Thymus (tissue), 14 donors: ENCODE measurements at places on chromosomes 2 and 18.

DNA sequence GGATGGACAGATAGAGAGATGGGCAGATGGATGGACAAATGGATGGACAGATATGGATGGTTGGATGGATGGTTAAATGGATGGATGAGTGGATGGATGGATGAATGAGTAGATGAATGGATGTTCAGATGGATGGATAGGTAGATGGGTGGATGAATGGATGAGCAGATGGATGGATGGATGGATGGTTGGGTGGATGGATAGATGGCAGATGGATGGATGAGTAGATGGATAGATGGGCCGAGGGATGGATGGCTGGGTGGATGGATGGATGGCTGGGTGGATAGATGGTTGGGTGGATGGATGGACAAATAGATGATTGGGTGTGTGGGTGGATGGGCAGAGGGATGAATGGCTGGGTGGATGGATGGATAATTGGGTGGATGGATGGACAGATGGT is 98.9 kb upstream of the OTOS start:
- DNase-seq = no peak

GRCh38 chr2:85195956-85196355 is 62.8 kb downstream of the TCF7L1 start:
- no peak for DNase-seq

GRCh38 chr2:11907190-11907589 is 160.8 kb downstream of the LPIN1 start:
- no peak for DNase-seq

- no peak for DNase-seq
These were observed 9.3 kb downstream of the IL1R2 start for GRCh38 chr2:102000813-102001766.

GRCh38 chr18:24539866-24540617 is 79.6 kb downstream of the HRH4 start:
- DNase-seq = no peak

DNA sequence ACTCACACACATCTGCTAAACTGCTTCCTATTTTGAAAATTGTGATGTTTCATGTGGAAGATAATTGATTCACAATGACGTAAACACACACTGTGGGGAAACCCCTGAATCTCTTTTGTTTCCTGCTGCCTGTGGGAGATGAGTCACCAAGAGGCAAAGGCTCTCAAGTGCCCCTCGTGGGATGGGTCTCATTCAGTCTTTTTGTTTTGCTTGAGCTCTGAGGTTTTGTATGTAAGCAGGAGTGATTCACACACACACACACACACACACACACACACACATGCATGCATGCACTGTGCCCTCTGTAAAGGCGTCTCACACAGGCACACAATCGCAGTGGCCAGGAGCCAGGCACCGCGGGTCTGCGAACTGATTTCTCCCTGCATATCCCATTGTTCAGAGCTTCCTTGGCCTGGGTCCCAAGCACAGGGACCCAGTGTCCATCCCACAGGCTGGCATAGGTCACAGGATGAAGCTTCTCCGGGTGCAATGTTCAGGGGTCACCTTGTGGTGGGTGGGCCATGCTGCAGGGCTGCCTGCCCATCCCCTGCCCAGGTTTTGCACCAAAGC is 12.1 kb upstream of the ARHGEF4 start:
- peak; percentile 9 for DNase-seq

DNA sequence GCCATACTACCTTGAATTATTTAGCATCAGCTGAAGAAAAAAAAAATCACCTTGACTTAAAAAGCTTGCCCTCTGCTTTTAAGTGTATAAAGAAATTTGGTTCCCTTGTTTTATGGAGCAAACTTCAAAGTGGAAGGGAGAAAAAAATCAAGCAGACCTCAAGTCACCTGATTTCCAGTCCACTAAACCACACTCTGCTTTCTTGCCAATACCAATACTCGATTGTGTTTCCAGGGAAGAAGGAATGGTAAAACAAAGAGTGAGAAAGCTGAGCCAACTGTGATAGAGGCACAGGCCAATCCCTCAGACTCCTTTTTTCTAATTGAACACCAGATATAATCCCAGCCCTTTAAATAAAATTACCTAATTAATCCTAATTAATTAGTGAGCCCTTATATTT is 587.3 kb downstream of the ARHGAP15 start:
- no peak for DNase-seq

DNA sequence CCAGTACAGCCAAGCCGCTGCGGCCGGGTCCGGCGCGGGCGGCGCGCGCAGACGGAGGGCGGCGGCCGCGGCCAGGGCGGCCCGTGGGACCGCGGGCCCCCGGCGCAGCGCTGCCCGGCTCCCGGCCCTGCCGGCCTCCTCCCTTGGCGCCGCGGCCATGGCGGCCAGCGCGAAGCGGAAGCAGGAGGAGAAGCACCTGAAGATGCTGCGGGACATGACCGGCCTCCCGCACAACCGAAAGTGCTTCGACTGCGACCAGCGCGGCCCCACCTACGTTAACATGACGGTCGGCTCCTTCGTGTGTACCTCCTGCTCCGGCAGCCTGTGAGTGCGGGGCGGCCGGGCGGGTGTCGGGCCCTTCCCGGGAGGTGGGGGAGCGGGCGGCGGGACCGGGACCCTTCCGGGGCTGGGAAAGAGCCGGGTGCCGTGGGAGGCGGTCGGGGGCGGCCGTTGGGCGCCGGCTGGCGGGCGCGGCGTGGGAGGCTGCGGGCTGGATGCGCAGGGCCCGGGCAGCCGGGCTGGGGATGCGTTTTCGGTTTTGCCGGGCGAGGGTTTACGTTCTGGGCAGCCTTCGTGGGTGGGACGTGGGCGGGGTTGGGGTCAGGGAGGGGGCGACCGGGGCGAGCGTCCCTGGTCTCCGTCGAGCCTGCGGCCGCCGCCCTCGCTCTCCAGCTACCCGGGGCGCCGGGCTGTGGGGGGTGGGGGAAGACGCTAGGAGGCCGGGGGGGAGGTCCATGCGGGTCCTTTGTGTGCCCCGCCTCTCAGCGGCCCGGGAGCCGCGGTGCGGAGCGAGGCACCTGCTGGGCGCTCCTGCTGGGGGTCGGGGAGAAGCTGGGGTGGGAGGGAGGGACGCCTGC is 537 bp downstream of the AGFG1 start:
- peak; percentile 29 for DNase-seq

DNA sequence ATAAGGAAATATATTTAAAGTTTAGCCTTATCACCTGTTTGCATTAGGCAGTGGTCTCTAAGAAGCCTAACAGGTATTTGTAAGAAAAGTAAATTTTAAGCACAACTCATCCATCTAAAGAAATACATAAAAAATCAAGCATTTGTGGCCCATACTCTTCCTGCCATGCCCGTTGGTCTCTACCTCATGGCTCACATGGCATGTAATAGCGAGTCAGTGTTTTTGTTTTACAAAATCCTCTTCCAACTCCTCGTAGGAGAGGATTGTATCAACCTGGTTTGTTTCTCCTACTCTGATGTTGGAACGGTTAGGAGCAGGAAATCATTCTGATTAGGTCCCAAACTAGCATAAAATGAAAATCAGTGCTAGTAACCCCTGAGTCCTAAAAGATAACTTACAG is 91.8 kb downstream of the FMNL2 start:
- DNase-seq = no peak

GRCh38 chr2:183068561-183068960 is 10.0 kb upstream of the DUSP19 start:
- DNase-seq = no peak

GRCh38 chr2:176516051-176516602 is 246.9 kb downstream of the MTX2 start:
- peak; percentile 90 for DNase-seq

GRCh38 chr2:152303951-152304350 is 31.0 kb upstream of the FMNL2 start:
- no peak for DNase-seq

DNA sequence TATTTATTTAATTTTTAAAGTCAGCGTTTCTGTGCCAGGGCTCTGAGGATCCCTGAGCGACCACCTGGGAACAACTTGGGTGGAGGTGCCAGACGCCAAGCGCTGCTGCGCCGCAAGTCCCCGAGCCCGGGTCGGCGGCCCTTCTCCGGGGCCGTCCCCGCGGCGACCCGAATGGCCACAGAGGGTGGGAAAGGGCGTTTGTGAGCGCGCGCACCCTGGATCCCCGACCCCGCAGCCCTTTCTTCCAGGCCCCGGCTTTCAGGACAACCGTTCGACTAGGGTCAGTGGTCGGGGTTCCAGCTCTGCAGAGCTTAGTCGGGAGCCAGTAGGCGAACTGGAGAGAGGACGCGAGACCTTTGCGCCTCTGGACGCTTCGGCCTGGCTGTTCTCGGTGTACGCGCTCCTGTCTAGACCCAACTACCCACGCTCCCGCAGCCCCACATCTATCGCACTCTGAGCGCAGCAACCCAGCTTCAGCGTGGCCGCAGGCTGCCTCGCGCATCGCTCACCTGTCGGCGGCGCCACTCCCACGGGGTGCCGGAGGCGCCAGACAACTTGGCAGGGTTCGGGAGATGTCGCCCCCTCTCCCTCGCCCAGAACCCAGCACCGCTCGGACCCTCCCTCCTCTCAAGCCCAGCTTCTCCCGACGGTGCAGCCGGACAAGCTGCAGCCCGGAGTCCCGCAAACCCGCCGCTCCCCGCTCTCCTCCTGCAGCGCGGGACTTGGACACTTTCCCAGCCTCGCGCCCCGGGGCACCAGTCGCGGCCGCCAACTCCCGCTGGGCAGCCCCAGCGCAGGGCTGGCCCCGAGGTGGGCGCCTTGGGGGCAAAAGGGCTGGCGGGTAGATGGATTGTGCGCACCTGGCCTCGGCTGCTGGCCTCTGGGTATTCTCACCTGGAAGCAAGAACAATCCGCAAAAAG is 758 bp downstream of the LYPD1 start:
- no peak for DNase-seq

GRCh38 chr2:43325107-43325811 is 98.9 kb upstream of the ZFP36L2 start:
- no peak for DNase-seq

- no peak for DNase-seq
These were observed 13.7 kb upstream of the TMEM37 start for GRCh38 chr2:119417908-119418307.

DNA sequence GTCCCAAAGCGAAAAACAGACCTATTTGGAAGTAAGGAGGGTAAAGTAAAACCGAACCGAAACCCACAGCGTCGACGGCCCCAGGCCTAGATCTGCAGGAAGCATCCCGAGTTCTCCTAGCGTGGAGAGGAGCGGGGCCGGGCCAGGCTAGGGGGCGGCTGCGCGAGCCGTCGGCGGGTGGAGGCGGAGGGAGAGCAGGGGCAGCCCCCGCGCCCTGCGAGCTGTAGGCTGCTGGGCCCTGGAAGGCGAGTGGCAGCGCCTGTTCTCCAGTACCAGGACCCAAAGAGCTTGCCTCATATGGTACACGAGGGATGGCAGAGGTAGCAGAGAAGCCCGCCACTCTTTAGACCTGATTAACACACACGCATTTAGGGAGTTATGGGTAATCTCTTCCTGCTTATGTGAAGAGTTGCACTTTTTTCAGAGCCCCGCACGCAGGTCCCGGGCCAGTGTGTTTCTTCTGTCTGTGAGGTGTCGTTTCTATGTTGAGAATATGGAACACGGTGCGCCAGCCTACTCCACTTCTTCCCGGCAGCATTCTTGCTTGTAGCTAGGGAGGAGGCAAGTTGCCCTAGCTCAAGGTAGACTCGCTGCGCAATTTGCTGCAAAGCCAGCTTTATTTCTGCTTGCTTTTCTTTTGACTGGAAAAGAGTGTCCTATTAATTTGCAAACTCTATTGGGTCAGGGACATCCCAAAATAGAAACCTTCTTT is 71.1 kb downstream of the ARHGEF33 start:
- no peak for DNase-seq

- DNase-seq = no peak
These were observed 55.9 kb upstream of the RTN4 start for GRCh38 chr2:55106148-55106547.

DNA sequence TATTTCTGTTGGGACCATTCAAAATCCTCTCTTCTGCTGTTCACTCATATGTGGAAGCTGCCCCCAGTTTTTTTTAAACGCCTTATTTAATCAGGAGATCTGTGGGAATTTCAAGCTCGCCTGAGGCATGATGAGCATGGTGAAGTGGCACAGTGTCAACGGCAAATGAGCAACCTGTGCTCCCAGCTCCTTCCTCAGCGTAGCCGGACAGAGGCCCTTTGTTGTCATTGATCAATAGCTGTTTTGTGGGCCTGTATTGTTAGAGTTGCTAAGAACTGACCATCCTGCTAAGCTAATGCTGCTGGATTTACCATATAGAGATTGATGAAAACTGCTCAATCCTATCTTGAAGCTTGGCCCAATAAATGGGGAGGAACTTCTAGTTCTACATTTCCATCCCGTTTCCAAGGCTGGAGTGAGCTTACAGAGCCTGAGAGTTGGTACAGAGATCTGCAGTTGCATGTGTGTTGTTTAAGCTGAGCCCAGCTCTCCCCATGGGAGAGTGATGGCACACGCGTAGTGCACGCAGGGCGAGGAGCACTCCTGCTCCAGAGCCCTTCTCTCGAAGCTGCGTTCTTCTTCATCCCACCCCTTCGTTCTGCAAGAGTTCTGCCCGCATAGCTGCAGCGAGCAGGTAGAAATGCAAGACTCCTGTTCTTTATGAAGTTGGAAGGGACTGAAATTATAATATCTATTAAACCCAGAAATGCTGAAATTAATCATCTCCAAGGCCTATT is 108.8 kb downstream of the RTN4 start:
- no peak for DNase-seq

- no peak for DNase-seq
These were observed 373.5 kb downstream of the SUCLG1 start for GRCh38 chr2:84085562-84085961.

GRCh38 chr18:7020995-7021777 is 96.4 kb downstream of the LAMA1 start:
- no peak for DNase-seq

- no peak for DNase-seq
These were observed 4.9 kb downstream of the CCT7 start for GRCh38 chr2:73238976-73239375.

DNA sequence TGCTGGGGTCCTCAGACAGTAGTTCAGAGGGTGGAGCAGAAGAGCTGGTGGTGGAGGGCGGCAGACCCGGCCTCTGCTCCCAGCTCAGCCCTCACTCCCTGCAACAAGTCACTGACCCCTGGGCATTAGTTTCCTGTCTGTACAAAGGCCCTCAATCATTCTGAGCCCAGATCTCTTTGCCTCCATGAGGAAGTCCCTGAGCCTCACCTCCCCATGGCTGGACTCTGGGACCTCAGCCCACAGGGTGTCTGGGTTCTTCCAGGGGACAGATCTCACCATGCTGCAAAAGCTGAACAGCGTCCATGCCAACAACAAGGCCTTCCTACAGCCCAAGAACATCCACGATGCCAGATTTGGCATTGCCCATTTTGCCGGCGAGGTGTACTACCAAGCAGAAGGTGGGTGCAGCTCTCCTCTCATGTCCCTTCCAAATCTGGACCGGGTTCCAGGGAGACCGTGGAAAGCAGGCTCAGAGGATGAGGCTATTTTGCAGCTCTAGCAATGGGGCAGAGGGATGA is 49.1 kb downstream of the MYO7B start:
- DNase-seq = no peak

- no peak for DNase-seq
These were observed 36.4 kb upstream of the SLC14A1 start for GRCh38 chr18:45687621-45688020.

- DNase-seq = no peak
These were observed 851.8 kb upstream of the CRIM1 start for GRCh38 chr2:35503738-35504199.
